ENCODE measurements at places on chromosomes 2 and 18.

DNA sequence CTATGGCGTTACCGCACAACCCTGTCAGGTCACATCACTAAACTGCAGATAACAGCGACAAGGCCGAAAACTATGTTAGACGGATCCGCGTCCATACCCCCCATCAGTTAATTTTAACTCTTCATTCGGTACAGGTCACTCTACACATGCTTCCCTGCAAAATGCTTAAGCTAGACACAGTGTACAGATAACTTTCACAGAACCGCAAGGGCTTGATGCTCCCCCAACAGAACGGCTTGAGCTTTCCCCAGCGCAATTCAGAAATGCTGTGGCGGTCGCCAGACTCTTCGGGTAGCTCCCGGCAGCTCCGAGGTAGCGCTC, 283 bp upstream of the RBBP8 start:
- DNase-seq = peak; percentile 12

DNA sequence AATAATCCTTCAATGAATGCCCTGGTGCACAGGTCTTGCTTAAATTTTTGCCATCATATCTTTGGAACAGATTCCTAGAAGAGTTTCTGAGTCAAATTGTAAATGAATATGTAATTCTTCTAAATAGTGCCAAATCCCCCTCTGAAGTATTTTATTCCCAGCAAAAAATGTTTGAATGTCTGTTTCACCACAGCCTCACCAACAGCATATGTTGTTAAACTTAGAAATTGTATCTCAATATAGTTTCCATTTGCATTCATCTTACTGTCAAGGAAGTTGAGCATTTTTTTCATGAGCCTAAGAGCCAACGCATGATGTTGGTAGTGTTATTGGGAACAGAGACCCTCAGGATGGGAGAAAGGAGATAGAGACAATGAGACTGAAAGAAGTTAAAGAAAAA, 86.8 kb upstream of the IL1R2 start:
- no peak for DNase-seq

- no peak for DNase-seq
These were observed 1.6 kb downstream of the COPS9 start for GRCh38 chr2:240134466-240134865.

DNA sequence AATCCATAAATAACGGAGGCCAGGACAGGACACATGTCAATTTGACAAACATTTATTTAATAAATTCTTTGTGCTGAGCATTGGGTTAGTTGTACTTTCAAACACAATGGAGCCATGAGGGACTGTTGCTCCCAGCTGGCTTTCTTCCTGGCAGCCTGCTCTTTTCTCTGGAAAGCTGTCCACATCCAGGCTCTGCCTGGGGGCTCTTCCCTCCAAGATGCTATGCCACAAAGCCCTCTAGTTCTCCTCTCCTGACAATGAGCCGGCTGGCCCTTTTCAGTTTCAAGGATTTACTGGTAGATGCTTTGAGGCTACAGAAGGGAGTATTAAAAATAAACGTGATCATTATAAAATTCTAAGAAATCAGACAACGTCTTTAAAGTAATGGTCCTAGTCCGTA, 44.1 kb upstream of the SLC14A2 start:
- DNase-seq = no peak

DNA sequence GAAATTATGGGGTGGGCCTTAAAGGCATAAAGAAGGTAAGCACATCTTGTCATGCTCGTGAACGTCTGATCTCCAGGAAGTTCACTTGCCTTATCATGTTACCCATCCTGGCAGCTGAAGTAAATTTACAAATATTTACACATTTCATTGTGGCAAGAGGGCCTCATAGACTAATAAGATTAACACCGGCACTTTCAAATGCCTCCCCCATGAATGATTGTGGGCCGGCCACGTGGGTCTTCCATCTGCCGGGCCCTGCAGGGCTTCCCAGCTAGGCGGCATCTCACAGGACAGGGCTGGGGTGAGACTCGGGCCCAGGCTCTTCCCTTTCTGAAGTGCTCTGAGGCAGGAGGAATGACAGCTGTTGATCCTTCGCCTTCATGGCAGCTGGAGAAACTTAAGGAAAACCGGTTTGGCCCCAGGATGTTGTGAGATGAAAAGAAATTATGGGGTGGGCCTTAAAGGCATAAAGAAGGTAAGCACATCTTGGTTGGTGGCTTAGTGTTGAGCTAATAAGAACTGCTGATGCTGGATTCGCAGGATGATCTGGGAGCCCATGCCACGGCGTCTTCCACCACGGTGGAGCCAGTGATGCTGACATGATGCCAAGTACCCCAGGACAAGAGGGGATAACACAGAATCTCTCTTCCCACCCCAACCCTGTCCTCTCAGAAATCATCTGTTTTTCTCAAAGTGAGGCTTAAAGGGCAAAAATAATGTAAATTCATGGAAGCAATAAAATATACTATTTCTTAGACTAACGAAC, 176.3 kb downstream of the SEPTIN10 start:
- DNase-seq = no peak

- DNase-seq = no peak
These were observed 2.3 kb downstream of the CETN1 start for GRCh38 chr18:582465-582864.

- DNase-seq = no peak
These were observed 8.8 kb upstream of the RPL31 start for GRCh38 chr2:100993294-100993693.

DNA sequence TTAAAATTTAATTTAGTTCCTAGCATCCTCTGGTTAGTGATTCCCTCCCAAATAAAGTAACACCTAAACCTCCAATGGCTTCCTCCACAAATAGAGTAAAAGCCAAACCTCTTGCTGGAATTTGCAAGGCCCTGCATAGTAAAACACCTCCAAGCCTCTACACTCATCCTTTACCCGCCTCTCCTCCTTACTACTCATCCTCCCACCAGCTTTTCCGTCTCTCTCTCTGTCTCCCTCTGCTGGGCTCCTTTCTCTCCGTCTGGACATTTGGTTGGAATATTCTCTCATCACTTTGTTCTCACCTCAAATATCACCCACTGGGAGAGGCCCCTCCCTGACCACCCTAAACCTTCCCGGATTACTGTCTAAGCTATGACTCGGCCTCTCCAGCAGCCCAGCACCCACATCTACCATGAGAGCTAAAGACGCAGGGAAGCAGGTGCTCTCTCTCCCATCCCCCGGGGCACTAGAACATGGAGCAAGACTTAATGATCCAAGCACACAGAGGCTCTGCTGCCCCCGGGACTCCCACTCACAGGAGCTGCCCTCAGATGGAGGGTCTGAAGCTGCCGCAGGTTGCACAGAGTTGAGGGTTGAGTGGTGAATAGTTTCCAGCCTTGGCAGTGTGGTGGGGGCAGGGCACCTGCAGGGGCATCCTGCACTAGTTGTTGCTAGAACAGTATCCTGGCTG, 167.2 kb downstream of the FBXO15 start:
- DNase-seq = peak; percentile 67

- DNase-seq = no peak
These were observed 114.6 kb downstream of the MYO5B start for GRCh38 chr18:50080316-50080715.

DNA sequence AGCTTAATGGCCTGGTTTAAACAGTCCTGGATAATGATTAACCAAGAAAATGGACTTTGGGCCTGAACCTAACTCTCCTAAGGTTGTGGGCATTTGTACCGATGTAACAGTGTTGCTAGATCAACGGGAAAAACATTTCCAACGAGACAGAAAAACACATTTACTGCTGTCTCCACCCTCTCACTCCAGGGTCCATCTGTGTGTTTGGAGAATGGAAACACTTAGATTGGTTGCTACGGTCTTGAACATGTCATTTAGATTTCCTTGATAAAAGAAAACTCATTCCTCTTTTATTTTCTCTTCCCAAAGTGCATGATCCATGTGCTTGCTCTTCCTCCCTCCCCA, 88.0 kb downstream of the SOCS6 start:
- DNase-seq = no peak

DNA sequence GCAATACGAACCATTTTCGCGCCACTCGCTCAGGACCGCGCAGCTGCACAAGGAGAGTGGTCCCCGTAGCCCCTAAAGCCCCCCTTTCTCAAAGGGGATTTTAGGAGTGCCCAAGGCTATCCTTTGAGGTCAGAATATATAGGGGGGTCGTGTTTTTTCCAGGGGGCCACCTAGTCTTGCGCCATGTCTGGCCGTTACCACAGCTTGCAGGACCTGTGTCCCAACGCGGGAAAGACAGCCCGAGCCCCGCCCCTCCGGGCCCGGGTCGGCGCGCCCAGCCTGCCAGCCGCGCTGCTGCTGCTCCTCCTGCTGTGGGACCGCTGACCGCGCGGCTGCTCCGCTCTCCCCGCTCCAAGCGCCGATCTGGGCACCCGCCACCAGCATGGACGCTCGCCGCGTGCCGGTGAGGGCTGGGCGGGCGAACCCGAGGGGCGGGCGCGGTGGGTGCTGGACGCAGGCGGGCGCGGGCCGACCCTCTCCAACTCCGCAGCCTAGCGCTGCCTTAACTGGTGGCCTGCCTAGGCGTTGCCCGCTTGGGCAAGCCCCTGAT, at the start of gene CDCA7:
TSS of gene CDCA7 (plus strand) at position 291 of the 550 bp plus-strand sequence. CDS start at position 383, 92 bp downstream.
- DNase-seq = peak; percentile 91

DNA sequence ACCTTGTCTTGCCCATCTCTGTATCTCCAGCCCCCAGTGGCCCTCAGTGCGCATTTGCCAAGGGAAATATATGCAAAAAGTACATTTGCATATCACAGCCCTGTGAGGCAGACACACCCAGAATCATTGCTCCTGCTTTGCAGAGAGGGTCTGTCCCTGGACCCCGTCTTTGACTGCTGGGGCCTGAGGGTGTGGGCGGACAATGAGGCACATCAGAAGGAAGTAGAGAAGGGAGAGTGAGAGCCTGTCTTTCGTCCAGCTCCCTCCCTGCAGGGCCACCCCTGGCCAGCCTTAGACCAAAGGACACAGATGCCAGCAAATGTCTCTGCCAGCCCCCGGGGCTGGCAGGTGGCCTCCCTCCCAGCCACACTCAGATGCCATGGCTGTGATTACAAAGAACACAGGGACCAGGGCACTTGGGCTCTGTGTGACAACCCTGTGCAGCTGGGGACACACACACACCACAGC, 516.2 kb upstream of the MYT1L start:
- DNase-seq = no peak

DNA sequence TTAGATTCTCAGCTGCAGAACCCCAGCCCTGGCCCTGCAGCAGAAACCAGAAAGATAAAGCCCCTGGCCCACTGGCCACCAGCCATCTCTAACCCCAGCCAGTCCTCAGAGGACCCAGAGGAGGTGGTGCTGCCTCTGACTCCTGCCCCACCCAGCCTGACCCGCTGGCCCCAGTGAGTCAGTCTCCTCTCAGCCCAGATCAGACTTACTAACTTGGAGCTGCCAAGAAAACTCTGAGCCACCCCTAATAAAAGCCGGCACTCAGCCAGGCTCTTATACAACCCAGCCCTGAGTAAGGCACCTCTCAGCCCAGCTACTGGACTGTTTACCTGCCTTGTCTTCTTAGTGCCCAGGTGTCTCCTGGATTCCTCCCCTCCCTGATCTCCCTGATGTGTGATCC, 2.0 kb downstream of the SLC14A2 start:
- DNase-seq = peak; percentile 55

GRCh38 chr2:230246206-230246605, 20.7 kb downstream of the SP140 start:
- DNase-seq = no peak

DNA sequence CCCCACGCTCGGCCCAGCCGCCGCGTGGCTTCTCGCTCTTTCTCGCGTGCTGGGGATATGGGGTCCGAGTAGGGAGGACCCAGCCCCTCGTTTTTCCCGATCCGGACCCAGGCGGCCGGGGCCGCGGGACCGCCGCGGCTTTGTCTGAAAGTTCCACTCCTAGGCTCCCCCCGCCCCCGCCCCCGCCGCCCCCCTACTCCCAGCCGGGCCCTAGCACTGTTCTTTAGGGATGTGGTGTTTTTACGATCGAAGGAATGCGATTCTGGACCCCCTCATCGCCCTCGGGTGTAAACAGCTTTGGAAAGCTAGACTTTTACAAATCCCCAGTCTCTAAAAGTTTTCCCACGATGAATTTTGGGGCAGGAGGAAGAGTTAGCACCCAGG, 819 bp downstream of the TGIF1 start:
- no peak for DNase-seq

DNA sequence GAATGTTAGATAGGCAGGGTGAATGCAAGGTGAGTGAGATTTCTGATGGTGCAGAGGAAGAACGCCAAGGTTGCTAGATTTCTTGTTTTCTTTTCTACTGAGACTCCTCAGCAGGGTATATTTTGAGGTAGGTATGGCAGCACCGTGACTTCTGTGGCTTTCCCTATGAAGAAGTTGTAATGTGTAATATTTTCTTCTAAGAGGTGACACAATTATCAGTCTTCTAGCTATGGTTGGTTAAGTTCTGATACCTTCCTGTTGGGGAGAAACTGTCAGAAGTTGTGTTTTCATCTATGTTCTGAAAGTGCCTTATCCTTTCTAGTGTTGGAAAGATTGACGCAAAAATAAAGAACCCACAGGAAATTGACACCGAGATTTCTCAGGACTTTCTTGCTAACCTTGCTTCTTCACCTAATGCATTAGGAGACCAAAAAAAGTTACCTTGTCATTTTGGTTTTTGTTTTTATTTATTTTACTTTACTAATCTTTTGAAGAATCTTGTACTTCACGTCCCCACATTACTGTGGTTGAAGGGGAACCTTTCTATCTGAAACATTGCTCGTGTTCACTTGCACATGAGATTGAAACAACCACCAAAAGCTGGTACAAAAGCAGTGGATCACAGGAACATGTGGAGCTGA, 11.9 kb downstream of the IL18R1 start:
- DNase-seq = no peak

DNA sequence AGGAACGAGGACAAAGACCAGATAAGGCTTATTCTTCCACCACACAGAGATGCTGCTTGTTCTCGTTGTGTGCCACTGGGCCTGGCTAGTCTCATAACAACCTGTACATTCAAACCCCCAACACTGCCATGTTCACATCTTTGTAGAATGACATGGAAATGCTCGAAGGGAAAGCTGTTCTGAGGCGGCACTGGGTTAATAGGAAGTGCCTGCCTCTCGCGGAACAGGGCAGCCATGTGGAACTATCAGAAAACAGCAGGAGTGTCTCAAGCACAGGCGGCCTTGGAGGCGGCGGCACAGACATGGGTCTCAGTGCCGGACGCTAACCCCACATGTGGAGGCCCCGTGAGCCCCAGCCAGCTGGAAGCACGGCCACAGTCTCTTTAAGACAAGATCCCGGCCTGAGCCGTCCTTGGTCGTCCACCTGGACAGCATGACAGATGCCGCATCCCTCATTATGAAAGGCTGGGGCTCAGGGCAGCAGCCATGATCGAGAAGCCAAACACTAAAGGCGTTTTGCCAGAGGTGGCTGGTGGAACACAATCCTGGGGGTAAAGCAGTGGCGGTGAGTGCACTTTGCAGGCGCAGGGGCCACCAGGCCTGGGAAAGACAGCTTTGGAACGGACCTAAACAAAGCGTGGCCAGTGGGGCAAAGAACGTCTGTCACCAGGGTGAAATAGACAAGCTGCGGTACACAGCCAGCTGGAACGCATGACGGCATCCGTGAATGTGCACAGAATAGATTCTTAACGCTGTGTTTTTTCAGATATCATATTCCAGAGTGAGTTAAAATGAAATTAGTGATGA, 161.0 kb downstream of the HDAC4 start:
- DNase-seq = no peak
